ENCODE measurements at places on chromosomes 16 and 17.

GRCh38 chr17:416293-417206 is 63.9 kb upstream of the RPH3AL start:
- DNase-seq: peak; percentile 81

DNA sequence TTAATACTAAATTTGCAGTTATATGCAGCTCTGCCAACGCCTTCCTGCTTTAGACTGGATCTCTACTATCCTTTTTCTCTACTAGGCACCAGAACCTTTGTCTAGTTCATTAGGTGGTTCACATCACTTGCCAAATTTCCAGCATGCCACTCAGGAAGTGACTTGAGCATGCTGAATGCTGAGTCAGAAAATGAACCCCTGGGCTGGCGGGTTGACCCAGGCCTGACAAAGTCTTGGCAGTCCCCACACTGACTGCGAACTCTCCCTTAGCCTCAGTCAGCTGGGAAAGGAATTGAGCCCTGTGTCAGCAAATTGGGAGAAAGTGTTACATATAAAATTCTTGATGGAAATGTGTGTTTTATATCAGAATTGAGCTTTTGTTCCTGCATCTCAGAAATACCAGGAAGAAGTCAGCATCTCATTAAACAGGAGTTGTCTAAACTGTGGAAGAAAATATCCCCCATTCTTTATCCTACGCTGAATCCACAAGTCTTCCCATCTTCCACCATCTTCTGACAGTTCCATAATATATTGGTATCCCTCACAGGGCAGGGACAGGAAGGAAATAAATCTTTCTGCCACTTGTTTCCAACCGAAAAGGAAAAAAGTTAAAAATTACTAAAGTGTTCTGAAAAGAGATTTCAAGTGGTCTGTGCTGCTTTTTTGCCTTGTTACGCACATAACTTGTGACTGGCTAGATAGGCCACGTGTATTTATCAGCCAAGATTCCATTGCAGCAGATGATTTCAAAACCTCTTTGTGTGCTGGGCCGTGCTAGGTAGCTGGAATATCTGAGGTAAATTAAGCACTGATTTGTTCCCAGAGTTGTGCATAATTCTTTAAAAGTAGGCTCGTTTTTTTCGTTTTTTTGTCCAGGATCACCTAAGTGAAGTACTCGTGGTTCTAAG is 16.7 kb upstream of the SLC12A3 start:
- DNase-seq: peak; percentile 44

GRCh38 chr16:50316102-50316847 is 49.9 kb downstream of the ADCY7 start:
- DNase-seq: no peak

DNA sequence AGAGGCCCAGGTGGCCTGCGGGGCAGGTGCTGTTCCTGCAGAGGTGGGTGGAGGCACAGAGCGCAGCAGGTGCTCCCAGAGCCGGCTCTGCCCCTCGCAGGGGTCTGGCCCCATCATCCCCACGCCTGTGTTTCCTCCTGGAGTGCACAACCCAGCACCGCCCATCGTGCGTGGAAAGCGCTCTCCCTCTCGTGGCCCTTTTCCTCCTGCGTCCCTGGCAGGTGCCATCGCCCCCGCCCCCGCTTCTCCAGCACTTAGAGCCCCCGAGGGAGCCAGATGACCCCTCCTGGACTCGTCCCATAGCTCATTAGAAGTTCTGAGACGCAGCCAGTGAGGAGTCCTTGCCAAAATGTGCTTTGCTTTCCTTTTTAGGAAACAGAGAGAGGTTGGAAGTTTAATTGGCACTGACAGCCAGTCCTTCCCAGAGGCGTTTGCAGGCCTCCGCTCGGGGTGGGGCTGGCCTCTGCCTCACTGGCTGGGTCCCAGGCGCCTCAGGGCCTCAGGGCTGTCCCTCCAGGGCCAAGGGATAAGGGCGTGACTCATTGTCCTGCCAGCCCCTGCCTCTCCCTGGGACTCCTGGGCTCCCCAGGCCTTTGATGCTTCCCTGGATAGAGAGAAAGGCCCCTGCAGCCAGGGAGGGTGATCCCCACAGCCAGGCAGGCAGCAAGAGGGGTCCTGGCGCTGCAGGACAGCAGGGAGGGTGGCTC is 32.2 kb upstream of the CHMP6 start:
- no peak for DNase-seq

DNA sequence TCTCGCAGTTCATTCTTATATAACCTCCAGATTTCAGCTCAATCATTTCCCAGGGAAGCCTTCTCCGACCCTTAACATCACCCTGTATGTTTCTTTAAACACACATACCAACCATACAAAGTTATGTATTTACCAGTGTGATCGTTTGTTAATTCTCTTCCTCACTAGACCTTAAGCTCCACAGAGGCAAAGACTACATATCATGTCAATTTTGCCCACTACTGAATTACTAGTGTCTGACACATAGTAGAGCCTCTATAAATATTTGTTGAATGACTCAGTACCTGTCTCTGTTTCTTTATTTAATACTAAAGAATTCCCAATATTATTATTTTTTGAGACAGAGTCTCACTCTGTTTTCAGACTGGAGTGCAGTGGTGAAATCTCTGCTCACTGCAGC is 137.2 kb downstream of the SHISA9 start:
- no peak for DNase-seq
